ENCODE measurements at places on chromosomes 16 and 17. TPM values are rescaled to one million over a fixed set of nuclear protein-coding genes. Genes with fewer than 3 reads are reported as not detected.

Gene TLCD3B
- total RNA-seq = 0.31 TPM

Gene KRTAP2-2
- not detected for total RNA-seq

Gene KRT40
- not detected for total RNA-seq

Gene SMIM36
- not detected for total RNA-seq

Gene NCBP3
- 31.0 TPM for total RNA-seq

Gene BRIP1
- 4.5 TPM for total RNA-seq

Gene AANAT
- total RNA-seq = 0.48 TPM

Gene ABCC6
- 0.95 TPM for total RNA-seq

Gene ATP2A1
- 1.8 TPM for total RNA-seq

Gene MYL4
- total RNA-seq = not detected

Gene TPSG1
- not detected for total RNA-seq

Gene TBC1D26
- total RNA-seq = not detected

Gene FSCN2
- 0.59 TPM for total RNA-seq

Gene ABCC12
- 0.05 TPM for total RNA-seq

Gene CCL1
- not detected for total RNA-seq

Gene TBC1D3
- total RNA-seq = 0.07 TPM

Gene CD300H
- total RNA-seq = 0.31 TPM

Gene JPH3
- total RNA-seq = 2.3 TPM

Gene DOC2B
- 1.7 TPM for total RNA-seq

Gene PDE6G
- 2.0 TPM for total RNA-seq

Gene DNAH3
- total RNA-seq = 0.33 TPM

Gene TPSB2
- total RNA-seq = not detected

Gene OTOP3
- total RNA-seq = not detected

Gene COX11
- 105 TPM for total RNA-seq

Gene MYLK3
- 0.14 TPM for total RNA-seq

Gene GUCY2D
- total RNA-seq = 0.38 TPM

Gene CNTROB
- 38.5 TPM for total RNA-seq

Gene ABCC11
- total RNA-seq = 0.22 TPM

Gene HNF1B
- total RNA-seq = 21.6 TPM

Gene PFAS
- 50.2 TPM for total RNA-seq

Gene TNFRSF12A
- total RNA-seq = 639 TPM

Gene TBC1D3K
- not detected for total RNA-seq

Gene ALOXE3
- total RNA-seq = 6.7 TPM

Gene RANBP10
- 9.6 TPM for total RNA-seq

Gene FOXJ1
- total RNA-seq = 0.70 TPM

Gene COPZ2
- total RNA-seq = 17.2 TPM

Gene FAAP100
- 24.4 TPM for total RNA-seq

Gene ZNF205
- 13.8 TPM for total RNA-seq

Gene TP53TG3B
- 0.24 TPM for total RNA-seq

Gene TXNL4B
- 21.3 TPM for total RNA-seq

Gene KRT12
- total RNA-seq = not detected

Gene TGFB1I1
- total RNA-seq = 38.0 TPM

Gene IFI35
- total RNA-seq = 18.7 TPM

Gene KRT24
- not detected for total RNA-seq

Gene TBX4
- 0.30 TPM for total RNA-seq

Gene ITGA2B
- 1.9 TPM for total RNA-seq

Gene HP
- not detected for total RNA-seq

Gene RAB37
- 1.0 TPM for total RNA-seq

Gene CMTM2
- not detected for total RNA-seq
